CD4-positive, alpha-beta T cell treated with Interleukin-2 at 100 ng/mL for 4 hours (primary cell): ENCODE measurements at places on chromosomes 13 and 19.

- DNase-seq = peak; percentile 58
These were observed 11.4 kb downstream of the ARID3A start for GRCh38 chr19:937259-937694.

DNA sequence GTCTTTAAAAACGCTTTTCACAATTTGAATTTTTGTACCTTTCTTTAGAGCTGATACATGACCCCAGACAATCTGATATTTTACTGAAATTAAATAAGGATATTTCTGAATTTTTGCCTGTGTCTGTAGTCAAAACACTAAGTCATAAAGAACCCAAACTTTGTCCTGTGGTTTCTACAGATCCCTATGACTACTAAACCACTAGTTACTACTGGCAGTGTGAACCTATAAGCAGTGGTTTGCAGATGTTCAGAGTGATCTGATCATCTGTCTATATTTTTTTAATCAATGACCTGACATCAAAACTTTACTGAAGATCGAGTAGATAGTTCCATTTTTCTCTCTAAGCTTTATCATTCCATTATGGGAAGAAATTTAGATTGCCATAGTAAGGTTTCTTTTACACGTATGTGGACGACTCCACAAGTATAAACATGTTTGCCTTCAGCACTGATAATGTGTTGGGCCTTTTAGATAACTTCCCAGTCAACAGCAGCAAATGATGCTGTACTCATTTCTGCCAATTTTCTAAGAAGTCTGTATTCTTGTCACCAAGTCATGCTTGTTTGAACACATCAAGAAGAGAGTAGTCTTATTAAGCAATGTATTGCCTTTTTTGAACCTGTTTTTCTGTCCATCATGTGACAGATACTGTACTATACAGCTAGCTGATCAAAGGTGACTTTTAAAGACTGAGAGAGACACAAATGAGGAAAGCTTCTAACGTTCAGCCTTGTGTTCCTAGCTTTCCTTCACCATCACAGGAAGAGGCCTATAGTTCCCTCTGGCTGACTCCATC lies 21.8 kb downstream of the POLR1D start:
- no peak for DNase-seq

GRCh38 chr13:48775804-48776203 lies 122.1 kb downstream of the CYSLTR2 start:
- DNase-seq = no peak

DNA sequence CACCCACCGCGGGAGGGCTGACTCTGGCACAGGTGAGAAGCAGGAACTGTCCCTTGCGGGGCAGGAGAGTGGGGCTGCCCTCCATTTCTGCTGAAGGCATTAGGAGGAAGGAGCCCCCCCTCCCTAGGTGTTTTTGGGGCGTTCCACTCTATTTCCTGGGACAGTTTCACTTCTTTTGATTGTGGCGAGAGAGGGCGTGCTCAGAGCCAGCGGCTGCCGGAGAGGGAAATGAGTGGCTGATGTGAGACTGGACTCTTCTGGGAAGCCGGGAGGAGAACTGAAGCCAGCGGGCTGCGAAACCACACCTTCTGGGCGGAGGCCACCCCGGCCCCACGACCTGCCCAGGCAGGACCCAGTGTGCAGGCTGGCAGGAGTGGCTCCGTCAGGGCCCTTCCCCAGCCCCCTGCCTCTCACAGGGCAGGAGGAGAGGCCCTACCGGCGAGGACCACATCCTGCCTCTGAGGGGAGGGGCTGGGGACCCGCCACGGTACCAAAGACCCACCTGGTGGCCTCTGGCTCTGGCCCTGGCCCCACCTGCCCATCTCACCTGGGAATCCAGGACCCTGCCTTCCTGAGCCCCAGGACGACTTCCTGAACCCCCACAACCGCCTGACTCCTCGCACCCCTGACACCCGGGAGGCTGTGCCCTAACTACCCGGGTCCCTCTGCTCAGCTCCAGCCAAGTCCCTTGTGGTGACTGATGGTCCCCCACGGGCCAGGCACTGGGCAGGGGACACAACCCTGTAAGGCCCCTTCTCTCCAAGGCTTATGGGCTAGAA lies 25.9 kb downstream of the MPND start:
- peak; percentile 78 for DNase-seq

GRCh38 chr19:39193803-39194202 lies 3.0 kb upstream of the NCCRP1 start:
- DNase-seq = no peak

DNA sequence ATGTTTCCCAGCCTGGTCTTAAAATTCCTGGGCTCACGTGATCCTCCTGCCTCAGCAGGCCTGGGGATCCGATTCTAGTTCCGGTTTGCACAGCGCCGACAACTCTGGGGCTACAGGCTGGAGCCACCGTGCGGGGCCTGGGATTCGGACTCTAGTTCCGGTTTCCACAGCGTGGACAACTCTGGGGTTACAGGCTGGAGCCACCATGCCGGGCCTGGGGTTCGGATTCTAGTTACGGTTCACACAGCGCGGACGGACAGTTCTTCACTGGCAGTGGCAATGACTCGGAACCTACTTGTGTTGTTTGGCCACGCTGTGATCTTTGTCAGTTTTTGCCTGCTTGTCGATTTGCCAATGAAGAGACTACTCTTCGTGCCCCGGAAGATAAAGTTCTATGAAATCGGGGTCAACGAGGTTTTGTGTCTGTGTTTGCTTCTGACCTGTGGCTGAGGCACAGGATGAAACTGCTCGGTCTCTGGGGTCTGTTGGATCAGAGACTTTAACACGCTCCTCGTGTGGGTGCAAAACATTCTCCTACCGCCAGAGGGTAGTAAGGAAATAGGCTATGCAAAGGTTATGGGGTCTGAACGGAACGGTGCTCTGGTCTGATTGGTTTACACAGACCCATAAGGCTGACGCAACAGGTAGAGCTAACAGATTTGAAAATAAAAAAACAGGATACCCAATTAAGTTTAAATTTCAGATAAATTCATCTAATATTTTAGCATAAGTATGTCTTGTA lies 12.1 kb upstream of the ZSCAN1 start:
- peak; percentile 45 for DNase-seq

DNA sequence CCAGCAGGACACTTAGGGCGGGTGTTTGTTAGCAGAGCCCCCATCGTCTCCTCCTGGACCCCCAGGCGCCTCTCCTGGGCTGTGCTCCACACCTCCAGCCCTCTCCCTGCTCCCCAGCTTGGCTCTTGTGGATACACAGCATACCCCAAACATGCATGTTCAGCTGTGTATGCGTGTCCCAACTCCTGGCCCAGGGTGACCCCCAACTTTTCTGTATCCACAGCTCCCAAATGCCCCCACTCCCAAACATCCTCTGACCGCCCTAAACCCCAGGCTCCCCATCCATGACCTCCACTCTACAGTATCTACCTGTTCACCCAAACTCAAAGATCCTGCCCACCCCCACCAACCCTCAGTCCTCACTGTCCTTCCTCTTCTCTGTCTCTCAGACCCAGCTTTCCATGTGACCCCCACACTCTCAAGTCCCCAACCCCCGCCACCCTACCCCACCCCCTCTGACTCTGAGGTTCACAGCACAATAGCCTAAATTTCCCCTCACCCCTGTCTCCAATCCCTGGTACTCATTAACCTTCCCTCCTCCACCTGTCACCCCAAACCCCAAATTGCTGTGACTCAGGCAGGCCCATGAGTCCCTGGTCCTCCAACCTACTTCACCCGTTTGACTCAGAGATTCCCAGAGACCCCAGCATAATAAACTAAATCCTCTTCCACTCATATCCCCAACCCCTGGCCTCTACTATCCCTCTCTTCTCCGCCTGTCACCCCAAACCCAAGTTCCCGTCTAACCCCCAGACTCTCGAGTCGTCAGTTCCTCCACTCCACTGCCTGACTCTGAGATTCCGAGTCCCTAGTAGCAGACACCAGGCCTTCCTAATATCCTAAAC lies 968 bp downstream of the UBE2M start:
- no peak for DNase-seq

DNA sequence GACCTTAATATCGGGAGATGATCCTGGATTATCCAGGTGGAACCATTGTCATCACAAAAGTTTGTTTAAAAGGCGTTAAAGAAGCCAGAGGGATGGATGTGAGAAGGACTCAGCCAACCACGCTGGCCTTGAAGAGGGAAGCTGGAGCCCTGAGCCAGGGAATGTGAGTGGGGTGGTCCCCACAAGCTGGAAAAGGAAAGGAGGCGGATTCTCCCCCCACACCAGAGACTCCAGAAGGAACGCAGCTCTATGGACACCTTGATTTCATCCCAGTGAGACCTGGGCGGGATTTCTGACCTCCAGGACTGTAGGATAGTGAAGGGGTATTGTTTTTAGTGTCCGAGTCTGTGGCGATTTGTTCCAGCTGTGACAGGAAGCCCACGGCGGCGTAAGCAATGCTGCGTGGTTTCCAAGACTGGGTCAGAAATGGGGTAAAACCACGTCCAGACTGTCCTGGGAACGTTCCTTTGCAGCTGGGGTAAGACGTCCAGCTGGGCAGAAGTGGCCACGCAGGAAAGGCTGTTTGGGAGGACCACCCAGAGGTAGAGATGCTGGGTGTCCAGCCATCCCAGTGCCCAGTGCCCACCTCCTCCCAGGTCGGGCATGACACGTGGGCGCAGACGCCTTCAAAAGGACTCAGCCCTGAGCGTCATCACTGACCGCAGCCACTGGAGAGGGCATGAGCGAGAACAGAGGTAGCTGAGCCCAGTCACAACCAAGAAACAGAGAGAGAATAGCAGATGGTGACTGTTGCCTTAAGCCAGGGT lies 125.4 kb upstream of the USP29 start:
- no peak for DNase-seq

- DNase-seq = peak; percentile 26
These were observed 12.4 kb downstream of the MAST3 start for GRCh38 chr19:18109733-18110608.

- peak; percentile 27 for DNase-seq
These were observed 478 bp downstream of the LMO7 start for GRCh38 chr13:75636436-75637180.

DNA sequence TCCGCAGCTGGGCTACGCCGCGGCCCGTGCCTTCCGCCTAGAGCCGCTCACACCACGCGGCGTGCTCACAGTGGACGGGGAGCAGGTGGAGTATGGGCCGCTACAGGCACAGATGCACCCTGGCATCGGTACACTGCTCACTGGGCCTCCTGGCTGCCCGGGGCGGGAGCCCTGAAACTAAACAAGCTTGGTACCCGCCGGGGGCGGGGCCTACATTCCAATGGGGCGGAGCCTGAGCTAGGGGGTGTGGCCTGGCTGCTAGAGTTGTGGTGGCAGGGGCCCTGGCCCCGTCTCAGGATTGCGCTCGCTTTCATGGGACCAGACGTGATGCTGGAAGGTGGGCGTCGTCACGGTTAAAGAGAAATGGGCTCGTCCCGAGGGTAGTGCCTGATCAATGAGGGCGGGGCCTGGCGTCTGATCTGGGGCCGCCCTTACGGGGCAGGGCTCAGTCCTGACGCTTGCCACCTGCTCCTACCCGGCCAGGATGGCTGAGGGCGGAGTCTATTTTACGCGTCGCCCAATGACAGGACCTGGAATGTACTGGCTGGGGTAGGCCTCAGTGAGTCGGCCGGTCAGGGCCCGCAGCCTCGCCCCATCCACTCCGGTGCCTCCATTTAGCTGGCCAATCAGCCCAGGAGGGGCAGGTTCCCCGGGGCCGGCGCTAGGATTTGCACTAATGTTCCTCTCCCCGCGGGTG lies 7.4 kb downstream of the DBP start:
- DNase-seq = no peak

DNA sequence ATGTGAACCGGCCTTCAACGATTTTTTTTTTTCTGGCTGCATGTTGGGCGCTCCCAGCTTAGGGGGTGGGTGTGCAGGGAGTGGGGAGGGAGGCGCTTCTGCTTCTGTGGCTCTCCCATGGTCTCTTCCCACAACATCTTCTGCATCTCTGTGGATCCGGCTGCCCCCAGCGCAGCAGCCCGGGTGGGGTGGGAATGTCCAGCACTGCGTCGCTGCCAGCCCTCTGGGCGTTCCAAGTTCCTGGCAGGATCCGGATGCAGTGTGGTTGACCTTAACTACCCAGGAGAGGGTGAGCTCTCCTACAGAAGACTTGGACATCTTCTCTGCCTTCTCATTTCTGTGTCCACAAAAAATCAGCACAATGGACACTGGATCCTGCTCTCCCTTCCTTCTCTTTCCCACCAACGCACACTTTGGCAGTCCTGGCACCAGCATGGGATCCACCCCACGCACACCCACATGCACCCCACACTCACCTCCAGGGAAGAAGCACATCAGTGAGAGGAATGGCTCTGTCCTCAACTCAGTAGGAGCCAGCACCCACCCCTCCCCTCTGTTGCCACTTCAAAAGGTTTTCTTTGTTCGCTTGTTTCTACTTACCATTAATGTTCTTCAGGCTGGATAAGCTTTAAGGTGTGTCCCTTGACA lies 177.3 kb downstream of the COL4A1 start:
- DNase-seq = no peak

- no peak for DNase-seq
These were observed 12.1 kb downstream of the KDM4B start for GRCh38 chr19:4980838-4981680.

GRCh38 chr13:30779608-30780007 lies 44.3 kb downstream of the ALOX5AP start:
- DNase-seq = no peak

- DNase-seq = no peak
These were observed 1.7 kb downstream of the STK24 start for GRCh38 chr13:98575009-98575903.

GRCh38 chr19:2495130-2495641 lies 19.3 kb downstream of the GADD45B start:
- no peak for DNase-seq

DNA sequence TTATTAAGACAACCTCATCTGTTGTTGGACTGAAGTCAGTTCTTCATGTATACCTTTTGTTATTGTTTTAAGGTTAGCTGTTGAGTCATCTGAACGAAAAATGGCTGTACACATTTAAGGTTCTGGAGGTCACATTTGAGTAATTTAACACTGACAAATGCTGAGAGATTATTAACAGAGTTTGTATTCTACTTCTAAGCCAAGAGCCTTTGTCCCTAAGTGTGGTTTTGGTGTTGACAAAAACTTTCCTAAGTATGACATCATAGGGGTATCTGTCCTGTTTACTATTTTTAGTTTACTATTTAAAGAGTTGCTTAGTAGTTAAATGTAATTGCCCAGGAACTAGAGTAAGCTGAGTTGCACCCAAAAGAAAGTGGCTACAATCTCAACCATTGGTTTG lies 71.9 kb downstream of the CDK8 start:
- DNase-seq = peak; percentile 2

DNA sequence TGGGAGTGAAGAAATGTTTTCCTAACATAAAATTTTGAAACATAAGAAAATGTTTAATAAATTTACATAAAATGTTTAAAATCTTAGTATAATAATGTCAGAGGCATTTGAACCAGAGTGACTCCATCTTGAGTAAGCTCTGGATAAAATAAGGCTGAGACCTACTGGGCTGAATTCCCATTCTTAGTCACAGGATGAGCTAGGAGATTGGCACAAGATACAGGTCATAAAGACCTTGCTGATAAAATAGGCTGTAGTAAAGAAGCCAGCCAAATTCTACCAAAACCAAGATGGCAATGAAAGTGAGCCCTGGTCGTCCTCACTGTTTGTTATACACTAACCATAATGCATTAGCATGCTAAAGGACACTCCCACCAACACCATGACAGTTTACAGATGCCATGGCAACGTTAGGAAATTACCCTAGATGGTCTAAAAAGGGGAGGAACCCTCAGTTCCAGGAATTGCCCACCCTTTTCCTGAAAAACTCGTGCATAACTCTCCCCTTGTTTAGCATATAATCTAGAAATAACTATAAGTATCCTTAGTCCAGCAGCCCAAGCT lies 1184.0 kb downstream of the UQCRFS1 start:
- no peak for DNase-seq

GRCh38 chr13:21104199-21105019 lies 43.0 kb upstream of the LATS2 start:
- no peak for DNase-seq
